NCI-H2171 treated with DMSO at 0.1 percent for 48 hours (cell line): ENCODE measurements at places on chromosomes 5 and 9.

DNA sequence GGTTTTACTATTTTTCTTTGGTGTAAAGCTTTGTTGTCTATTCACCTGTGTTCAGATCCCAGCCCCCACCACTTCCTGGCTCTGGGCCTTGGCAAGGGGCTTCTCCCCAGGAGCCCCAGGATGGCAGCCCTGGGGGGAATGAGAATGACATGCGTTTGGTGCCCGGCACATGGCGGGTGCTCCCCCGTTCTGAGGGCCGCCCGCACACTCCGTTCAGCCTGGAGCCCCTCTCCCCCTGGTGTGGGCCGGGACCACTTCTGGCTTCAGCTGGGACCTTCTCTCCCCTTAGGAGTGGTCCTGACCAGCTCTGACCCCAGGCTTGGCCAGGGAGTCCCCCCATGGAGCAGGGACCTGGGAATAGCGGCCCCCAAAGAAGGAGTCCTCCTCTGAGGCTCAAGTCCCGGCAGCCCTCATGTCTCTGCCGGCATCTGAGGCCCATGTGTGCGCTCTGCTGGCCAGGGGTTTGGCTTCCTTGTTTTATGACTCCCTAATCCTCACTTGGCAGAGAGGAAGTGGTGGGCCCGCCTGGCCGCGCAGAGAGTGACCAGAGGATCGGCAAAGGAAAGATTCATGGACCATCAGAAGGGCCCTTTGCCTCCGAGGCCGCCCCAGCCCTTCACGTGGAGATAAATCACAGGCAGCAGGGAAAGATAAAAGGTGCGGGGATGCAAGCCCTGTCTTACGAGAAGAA, 57.0 kb upstream of the LMX1B start:
- no peak for DNase-seq

GRCh38 chr5:43141211-43141610, 20.5 kb downstream of the ZNF131 start:
- DNase-seq = no peak

DNA sequence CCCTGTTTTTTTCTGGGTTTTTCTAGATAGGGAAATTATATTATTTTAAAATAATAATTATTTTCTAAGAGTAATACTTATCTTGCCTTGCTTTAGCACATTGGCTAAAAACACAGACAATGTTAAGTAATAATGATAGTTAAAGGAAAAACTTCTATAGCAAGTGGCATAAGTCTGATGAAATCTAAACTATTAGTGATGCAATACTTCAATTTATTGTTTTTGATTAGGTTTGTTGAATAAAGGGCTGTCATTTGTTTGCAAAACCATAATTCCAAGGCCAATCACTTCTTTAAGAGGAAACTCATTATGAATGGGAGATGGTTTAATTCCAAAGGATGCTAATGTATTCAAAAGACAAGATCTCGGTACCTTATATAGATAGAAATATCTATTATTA, 293.8 kb upstream of the FBXL7 start:
- no peak for DNase-seq

DNA sequence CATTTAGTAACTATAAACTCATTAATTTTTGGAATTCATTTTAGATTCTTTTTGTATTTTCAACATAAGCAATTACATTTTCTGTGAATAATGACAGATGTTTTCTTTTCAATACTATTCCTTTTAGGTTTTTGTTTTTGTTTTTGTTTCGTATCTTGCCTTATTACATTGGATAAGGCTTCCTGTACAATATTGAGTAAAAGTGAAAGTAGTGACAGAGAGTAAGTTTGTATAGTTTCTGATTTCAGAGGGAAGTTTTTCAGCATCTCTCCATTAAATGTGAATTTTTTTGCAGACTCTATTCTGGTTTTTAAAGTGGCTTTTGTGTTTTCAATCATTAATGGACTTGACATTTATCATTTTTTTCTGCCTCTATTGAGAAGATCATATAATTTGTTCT, 12.8 kb upstream of the CAMK4 start:
- DNase-seq = no peak

- no peak for DNase-seq
Observed at GRCh38 chr5:160357861-160358411, 12.5 kb downstream of the C1QTNF2 start.

- no peak for DNase-seq
Observed at GRCh38 chr9:137793196-137793841, 84.3 kb upstream of the CACNA1B start.

DNA sequence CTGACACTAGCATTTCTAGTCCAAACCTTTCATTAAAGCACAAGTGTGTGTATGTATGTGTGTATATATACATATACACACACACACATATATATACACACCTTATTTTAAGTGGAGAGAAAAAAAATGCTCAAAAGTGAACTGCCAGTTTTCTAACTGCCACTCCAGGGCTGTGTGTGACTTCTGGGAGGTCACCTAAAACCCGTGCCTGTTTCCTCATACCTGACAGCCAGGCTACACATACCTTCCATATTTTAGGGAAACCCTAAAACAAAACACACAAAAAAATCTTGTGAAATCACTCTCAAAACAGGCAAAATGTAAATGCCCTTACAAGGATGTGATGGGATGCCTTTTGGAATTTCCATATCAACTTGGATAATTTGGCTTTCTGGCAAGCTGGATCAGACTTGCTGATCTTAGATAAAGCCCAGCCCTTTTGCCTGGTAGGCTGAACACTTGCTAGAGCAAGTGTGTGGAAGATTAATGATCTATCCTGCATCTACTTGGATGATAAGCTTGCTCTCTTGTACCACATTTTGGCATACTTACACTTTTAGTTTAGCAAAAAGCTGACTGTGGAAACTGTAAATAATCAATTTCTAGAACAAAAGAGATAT, 127.8 kb downstream of the GNAQ start:
- no peak for DNase-seq

GRCh38 chr9:108479989-108480652, 375.7 kb downstream of the ACTL7B start:
- DNase-seq = no peak

DNA sequence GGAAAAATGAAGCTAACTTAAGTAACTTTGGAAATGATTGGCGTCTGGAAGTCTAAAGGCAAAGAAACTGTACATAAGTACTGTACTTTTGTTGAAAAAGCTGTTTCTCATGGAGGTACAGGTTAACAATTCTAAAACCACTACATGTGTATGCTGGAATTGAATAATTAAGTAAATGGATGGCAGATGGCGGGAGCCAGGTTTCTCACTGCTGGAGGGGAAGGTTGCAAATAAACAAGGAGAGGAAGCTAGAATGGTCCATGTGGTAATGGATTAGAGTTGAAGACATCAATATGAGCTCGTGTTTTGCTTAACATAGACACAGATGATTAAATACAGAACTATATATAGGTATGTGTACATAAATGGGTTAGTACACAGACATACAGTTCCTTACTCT, 43.2 kb upstream of the ASTN2 start:
- peak; percentile 82 for DNase-seq

DNA sequence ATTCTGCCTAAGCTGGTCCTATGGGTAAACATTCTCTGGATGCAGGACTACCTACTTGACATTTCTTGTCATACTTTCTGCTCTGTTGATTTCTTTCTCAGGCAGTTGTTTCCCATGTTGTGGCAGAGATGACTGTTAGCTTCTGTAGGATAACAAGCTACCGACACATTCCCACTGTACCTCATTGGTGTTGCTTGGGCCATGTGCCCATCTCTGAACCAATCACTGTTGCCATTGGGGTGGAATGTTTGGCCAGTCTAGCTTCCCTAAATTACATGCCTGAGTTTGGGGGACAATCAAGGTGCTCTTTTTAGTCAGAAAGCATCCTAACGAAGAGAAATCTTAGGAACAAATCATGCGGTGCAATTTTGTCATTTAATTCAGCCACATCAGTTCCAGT, 212.0 kb downstream of the KDM4C start:
- DNase-seq = no peak

DNA sequence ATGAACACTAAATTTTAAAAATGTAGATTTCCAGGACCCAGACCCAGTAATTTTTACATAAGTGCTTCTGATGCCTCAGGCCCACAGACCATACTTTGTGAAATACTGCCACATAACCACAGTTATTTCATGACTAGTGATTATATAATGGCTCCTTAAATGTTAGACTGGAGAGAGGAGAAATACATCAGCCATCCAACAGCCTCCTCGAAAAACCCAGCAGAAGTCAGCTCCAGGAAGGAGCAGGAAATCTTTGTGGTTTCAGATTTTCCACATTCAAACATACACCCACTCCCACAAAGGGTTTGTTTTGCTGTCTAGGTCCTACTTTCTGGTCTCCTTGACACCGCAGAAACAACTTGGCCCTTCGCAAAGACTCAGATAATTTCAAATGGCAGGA, 455.2 kb downstream of the DTWD2 start:
- DNase-seq = no peak

- no peak for DNase-seq
Observed at GRCh38 chr9:12859704-12860251, 85.0 kb downstream of the LURAP1L start.

DNA sequence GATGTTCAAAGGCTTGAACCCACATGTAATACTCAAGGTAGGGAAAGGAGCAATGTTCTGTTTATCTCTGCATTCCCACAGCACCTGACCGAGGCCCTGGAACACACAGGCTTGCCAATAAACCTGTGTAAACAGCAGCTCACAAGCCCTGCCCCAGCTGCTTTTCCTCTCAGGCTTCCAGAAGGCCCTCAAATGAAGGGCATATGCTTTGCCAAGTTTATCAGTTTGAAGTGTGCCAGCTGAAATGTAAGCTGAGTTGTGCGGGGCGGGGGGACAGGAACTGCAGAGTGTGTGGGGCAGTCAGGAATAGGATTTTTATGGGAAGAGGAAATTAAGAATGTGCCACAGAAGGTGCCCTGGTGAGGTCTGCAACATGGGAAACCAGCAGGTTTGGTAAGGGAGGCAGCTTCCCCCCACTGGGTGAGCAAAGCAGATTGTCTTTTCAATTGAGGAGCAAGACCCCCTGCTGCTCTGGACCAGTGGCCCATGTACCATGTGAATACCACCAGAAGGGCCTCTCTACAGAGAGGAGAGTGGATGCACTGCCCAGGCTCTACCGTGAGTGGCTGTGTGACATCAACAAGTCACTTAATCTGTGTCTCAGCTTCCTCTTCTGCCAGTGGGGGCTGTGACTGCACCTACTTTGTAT, 194.8 kb downstream of the SPOCK1 start:
- DNase-seq = peak; percentile 89

DNA sequence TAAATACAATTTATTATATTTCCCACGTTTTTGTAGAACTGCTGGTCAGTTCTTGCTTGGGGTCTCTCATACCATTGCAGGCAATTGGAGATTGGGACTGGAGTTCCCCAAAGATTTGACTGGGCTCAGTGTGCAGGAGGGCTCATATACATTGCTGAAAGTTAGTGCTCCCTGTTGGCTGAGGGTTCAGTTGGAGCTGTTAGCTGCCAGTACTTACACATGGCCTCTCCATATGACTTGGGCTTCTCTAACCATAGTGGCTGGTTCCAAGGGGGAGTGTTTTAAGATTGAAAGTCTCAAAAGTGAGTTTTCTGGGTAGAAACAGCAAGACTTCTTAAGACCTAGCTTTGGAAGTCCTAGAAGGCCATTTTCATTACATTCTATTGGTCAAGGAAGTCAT, 102.9 kb downstream of the MAN2A1 start:
- no peak for DNase-seq

DNA sequence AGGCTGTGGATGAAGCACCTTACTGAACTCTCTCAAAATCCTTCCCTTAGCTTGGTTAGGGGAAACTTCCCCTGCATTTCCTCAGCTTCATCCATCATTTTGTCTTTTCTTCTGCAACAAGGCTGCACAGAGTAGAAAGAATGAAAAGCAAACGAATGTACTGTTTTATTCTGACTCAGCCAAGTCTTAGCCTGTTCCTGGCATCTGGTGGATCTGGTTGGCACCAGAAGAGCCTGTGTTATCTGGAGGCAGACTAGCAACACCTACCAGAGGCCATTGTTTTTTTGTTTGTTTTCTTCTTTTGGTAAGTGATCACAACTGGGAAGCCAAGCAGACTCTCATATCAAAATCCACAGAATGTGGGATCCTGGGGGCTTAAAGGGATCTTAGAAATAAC, 200.7 kb downstream of the FANCC start:
- no peak for DNase-seq

DNA sequence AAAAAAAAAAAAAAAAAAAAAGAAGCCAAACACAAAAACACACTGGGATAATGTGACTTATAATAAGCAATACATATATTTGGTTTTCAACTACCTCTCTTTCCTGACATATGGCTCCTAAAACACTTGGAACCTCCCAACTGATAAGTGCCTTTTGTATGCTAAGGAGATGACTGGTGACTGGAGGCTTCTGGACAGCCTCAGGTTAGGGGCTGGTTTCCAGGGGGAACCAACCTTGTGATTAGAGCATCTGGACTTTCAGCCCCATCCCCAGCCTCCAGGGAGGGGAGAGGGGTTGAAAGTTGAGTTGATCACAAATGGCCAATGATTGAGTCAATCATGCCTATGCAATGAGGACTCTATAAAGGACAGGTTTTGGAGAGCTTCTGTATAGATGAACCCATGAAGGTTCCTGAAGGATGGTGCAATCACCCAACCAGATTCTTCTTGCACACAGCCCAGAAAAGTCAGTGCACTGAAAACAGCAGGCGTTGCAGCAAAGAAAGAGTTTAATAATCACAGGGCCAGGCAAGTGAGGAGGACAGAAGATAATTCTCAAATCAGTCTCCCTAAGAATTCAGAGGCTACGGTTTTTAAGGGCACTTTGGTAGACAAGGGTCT, 276.7 kb downstream of the AUH start:
- no peak for DNase-seq

GRCh38 chr5:138945421-138946240, 70.5 kb upstream of the LRRTM2 start:
- DNase-seq = no peak

GRCh38 chr9:76996700-76997099, 22.8 kb upstream of the FOXB2 start:
- no peak for DNase-seq

DNA sequence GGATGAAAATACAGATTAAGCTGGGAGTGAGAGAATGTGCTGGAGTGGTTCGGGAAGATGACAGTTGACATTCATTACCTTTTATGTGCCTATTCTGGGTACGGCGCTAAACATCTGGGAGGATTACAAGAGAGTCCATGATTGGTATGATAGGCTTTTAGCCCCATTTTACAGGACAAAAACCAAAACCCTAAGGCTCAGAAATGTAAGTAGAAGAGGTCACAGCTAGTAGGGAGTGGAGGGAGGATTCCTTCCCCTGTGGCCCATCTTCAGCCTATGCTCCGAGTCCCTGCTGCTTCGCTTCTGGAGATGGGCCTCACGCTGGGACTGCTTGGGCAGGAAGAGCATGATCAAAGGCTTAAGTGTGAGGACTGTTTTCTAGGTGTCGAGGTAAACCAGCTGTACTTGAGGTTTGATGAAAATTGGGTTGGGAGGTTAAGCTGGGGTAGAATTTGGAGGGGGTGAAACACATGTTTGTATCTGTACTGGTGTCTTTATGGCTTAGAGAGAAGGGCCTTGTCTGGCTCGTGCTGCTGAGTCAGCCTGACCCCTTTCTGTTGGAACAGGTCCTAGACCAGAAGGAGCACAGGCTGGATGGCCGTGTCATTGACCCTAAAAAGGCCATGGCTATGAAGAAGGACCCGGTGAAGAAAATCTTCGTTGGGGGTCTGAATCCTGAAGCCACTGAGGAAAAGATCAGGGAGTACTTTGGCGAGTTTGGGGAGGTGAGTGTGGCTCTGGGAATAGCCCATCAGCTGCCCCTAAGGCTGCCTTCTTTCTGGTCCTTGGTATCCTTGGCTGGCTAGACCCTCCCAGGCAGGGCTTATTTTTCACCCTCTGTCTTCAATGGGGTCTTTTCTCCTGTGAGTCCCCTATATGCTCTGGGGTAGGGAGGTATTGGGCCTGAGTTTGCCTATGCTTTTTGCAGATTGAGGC, 2.1 kb downstream of the HNRNPAB start:
- no peak for DNase-seq

- DNase-seq = no peak
Observed at GRCh38 chr9:116674210-116674980, 12.7 kb upstream of the TRIM32 start.
